ENCODE measurements at places on chromosomes 2 and 18.
A peak's percentile ranks its signal among the peaks of the same experiment; 100 is the strongest.

DNA sequence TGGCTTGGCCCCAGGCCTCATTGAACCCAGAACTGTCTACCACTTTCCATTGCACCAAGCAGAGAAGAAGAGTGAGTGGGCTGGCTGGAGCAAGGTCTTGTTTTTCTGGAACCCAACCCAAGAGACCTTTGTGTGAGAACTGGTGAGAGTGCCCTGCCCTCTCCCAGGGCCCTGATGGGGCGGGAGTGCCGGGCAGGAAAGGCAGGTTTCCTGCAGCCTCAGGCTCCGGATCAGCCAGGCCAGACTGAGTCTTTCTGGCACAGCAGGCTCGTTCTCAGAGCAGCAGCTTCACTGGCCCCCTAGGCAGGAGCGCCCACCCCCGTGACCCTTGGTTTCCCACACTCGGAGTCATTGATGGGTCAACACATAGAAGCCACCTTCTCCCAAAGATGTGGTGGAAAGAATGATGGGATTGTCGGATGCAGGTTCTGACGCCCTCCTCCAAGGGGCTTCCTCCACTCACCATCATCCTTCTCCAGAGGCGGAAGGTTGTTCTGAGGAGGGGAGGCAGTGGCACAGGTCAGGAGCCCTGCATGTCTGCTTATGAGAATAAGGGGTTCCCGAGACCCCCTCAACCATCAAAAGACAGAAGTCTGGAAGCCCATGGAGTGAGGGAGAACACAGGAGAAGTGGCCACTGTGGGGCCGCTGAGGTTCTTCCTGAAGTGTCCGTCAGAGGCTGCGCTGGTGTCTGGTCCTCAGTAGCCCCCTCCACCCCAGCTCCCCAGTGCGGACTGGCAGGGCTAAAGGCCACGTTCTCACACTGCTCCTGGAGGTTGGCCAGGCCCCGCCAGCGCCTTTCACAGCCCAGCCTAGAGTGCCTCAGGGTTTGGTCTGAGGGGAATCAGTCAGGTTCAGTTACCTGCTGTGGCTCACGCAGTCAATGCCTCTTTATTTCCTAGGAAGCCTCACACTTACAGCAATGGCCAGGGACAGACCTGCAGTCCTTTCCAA, 62.8 kb upstream of the LAPTM4A start:
- DNase-seq: no peak

DNA sequence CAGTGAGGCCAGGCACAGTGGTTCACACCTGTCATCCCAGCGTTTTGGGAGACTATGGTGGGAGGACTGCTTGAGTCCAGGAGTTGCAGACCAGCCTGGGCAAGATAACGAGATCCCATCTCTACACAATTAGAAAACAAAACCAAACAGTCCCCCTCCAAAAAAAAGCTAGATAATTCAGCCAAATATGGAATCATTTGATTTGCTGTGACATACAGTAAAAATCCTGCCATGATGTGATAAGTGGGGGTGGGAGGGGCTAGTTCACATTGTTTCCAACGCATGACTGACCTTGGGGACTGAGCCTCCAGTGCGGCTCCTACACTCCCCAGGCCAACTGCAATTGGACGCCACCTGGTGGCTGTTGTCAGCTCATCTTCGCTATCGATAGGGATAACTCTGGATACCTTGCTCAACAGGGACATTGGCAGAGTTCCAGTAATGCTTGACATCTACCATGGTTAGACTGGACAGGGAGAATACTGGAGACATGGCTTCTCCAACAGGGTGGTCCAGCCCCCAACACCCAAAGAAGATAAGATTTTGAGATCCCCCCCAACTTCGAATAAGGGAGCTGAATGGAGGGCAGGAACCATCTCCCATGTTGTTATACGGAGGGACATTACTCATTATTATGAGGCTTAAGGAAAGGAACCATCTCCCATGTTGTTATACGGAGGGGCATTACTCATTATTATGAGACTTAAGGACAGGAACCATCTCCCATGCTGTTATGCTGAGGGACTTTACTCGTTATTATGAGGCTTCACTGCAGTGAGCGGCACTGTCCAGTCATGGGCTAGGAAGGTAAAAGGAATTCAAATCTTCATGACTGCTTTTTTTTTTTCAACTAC, 135.9 kb downstream of the TGIF1 start:
- peak; percentile 77 for DNase-seq

DNA sequence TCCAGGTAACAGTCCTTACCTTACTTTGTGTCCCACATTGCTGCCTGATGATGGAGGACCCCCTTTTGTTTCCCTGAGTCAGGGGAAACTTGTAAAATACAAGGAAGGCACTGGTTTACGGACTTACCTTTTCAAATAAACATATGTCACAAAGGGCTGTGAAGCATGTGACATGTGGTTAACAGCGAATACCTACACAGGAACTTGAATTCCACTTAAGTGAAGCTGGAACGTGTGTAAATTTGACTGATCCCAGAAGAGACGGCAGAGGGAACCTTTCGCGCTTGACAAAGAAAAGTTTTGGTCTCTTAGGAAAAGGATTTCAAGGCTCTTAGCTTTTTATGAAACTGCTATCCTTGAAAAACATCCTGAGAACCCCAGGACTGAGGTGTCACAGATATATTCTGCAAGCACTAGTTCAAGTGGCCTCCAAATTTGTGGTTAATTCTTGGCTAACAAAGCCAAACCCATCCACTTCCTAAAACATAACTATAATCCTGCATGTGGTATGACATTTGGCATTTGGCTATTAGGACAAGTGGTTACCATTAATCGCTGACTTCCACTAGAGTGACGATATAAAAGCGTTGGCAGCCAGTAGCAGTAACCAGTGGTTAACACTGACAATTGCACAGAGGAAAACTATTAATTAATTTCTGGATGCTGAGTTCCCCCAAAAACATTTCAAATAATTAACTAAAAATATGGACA, 55.6 kb downstream of the ITGB6 start:
- DNase-seq: peak; percentile 23

GRCh38 chr2:100754951-100755350, 65.0 kb upstream of the NPAS2 start:
- DNase-seq: no peak

DNA sequence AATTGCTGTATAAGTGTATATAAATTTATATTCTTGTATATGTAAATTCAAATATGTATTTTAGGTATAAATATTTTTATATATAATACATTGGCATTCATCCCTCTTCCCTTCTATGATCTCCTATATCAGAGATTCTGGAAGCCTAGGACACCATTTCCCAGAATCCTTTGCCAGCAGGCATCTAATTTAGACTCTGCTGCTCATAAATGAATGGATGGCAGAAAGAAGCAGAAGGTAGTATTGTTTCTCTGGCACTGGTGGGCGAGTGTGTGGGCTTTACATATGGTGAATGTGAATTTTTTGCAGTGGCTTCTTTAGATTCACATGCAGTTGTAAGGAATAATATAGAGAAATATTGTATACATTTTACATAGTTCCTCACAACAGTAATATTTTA, 215.2 kb upstream of the THSD7B start:
- no peak for DNase-seq

- DNase-seq: peak; percentile 11
Observed at GRCh38 chr2:51782921-51783765, 751.2 kb upstream of the NRXN1 start.

- DNase-seq: no peak
Observed at GRCh38 chr2:235940330-235940729, 227.9 kb downstream of the GBX2 start.

GRCh38 chr2:230326453-230327417, at the start of gene SP140L:
Gene SP140L (plus strand): TSS chr2:230327193. CDS start chr2:230327270, 77 bp downstream.
- peak; percentile 82 for DNase-seq

DNA sequence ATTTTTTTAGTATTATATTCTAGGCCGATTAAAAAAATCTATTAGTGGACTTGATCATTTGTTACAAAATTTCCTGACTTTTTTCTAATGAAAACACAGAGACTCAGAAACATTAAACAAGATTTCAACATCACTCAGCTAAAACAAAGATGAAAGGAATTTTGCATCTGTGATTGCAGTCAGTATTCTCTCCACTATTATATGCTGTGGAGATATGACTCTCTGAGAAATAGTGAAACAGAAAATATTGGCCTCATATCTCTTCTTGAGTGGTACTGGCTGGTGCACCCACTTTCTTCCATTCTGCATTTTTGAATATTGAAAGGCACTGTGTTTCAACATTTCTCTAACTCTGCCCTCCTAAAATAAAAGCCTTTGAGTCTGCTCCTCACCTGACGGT, 914.2 kb downstream of the TSN start:
- DNase-seq: no peak

- no peak for DNase-seq
Observed at GRCh38 chr18:56158676-56159075, 479.7 kb downstream of the TXNL1 start.

- DNase-seq: no peak
Observed at GRCh38 chr2:224983712-224984554, 58.3 kb downstream of the DOCK10 start.

GRCh38 chr2:31886700-31887099, 124.1 kb downstream of the MEMO1 start:
- peak; percentile 41 for DNase-seq

DNA sequence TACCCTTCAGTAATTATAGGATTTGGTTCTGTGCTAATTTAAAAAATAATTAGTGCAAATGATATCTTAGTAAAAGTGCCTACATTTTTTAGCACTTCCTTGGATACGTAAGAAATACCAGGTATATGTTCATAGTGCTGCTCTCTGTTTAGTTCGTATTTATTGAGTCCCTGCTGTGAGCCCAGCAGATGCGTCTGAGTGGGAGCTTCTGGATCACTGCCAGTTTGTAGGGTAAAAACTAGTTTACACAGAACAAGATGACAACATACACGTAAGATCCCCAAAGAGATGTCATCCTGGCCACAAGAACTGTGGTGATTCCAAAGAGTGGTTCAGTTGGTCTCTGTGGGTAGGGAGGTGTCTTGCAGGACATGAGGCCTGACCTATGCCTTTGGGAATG, 103.2 kb downstream of the CTIF start:
- no peak for DNase-seq

- peak; percentile 15 for DNase-seq
Observed at GRCh38 chr2:161426922-161427663, 11.0 kb downstream of the TBR1 start.

Measured in renal cortical epithelial cell (primary cell).